Colonic mucosa (tissue), 4 donors: ENCODE measurements at places on chromosomes 2 and 18.

DNA sequence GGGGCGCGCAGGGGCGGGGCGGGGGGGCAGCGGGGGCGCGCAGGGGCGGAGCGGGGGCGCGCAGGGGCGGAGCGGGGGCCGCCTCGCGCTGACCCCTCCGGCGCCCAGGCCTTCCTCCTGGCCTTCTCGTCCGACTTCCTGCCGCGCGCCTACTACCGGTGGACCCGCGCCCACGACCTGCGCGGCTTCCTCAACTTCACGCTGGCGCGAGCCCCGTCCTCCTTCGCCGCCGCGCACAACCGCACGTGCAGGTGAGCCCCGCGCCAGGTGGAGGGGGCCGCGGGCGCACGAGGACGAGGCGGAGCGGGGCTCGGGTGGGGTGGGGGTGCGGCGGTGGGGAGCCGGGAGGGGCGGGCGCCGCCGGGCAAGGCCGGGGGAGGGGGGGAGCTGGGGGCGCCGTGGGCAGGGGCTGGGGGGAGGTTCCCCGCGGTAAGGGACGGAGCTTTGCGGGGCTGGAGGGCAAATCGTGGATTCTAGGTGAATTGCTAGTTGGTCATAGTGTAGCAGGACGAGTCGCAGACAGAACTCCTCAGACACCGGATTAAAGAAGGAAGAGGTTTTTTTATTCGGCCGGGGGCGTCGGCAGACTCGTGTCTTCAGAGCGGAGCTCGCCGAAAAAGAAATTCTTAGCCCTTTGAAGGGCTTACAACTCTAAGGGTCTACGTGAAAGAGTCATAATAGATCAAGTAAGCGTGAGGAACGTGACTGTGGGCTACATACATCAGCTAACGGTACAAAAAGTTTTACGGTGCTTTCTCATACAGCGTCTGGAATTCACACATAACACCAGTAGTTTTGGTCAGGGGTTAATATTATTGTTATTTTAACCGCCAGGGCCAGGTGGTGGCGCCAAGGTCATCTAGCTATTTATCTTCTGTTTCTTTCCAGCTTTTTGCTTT lies 29.9 kb downstream of the ANO7 start:
- peak; percentile 34 for DNase-seq

- DNase-seq = no peak
These were observed 88.9 kb downstream of the MBP start for GRCh38 chr18:77043541-77044280.

- DNase-seq = no peak
These were observed 105.9 kb downstream of the ANKRD44 start for GRCh38 chr2:197204519-197205250.

DNA sequence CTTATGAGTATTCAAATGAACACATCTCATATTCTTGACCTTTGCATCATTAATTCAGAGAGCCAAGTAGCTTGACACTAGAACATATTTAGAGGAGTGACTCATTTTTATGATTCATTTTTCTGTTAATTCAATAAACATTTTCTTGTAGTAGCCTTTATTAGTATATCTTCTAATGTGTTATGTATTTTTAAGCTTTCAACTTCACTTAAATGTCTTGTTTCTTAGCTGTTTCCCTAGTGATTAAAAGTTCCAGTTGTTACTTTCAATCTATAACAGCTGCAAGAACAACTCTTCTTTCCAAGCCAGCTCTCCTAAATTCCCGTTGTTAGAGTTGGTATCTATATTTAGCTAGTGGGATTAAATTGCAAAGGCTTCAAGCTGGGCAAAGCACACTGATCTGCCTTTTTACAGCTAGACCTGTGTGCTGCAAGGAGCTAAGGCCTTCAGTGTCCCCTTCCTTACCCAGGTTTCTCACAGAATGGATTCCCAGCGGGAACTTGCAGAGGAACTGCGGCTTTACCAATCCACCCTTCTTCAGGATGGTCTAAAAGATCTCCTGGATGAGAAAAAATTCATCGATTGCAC lies at the start of gene KLHL41:
KLHL41 (plus strand) TSS at position 405 of the 588 bp plus-strand sequence; CDS start at position 482, 77 bp downstream.
- DNase-seq = no peak

GRCh38 chr18:51029694-51030536 lies at the start of gene SMAD4:
Gene SMAD4, plus strand, starts transcription at chr18:51030213. Its CDS starts 16,834 bp downstream, at chr18:51047047.
- peak; percentile 99 for DNase-seq

- DNase-seq = no peak
These were observed 73.1 kb downstream of the MAPRE2 start for GRCh38 chr18:35114305-35114704.

DNA sequence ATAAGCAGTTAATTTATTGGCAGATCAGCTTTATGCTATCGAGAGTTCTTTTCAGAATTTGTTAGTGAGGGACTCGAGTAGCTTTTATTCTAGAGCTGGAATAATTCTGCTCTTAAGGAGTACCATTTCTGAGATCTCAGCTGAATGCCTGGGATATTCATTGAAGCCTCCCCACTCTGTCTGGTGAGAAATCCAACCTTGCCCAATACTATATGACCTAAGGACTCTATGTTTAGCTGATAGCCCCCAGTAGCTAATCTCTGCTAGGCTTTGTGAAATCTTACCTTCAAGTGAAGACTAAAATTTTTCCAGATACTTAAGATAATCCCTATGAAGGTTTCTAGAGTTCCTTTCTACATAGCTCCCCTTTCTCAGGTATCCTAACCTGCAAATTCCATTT lies 261.4 kb downstream of the SETBP1 start:
- no peak for DNase-seq

- no peak for DNase-seq
These were observed 23.1 kb downstream of the MRPL44 start for GRCh38 chr2:223980397-223980735.

DNA sequence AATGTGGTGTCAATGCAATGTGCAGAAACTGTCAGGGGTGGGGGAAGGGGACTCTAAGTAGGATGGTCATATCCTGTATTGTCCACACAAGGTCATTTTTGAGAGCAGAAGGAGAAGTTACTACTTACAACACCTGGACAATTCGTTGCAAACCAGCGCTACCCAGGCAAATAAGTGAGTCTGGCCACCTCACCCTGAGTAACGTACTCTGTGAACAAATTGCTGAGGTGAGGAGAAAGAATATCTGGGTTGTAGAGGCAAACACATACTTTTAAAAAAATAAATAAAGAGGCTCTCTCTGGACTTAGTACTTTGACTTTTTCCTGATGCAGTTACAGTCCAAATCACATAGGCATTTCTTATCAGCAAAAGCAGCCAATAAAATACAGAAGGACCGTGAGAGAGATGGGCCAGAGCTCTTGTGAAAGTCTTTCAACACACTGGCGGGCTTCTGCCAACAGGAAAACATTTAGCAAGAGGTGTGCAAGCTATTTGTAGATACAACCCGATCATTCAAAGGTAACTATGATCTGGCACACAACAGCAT lies 268.2 kb upstream of the ID2 start:
- DNase-seq = peak; percentile 74

DNA sequence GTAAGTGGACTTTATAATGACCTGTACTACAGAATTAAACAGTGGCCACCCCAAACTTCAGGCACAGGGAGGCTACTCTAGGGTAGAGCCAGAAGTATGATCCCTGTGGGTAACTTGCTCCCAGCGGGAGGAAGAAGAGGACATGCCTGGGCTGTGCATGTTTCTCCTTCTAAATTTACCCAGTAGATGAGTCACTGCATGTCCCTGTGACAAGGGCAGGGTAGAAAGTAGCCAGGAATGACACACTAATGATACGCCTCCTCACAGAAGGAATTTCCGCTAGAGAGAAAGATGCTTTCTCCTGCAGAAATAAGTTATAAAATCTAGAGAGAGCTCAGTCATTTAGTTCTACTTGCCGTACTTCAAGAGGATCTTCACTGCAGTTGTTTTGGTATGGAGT lies 7.5 kb downstream of the ACYP2 start:
- no peak for DNase-seq

DNA sequence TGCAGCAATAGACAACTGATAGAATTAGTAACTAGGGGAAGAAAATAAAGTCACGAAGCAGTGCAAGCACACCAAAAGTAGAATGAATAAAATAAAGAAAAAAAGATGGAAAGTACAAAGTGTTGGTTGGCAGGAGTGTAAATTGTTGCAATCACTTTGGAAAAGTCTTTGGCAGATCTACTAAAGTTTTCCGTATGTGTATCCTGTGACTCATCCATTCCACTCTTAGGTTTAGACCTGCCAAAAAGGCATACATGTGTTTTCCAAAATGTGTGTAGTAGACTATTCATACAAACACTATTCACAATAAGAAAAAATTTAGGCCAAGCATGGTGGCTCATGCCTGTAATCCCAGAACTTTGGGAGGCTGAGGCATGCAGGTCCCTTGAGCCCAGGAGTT lies 282.1 kb upstream of the FSIP2 start:
- no peak for DNase-seq
